Stimulated activated CD8-positive, alpha-beta memory T cell treated with anti-CD3 and anti-CD28 coated beads, Interleukin-7, amount 100 ng/mL, for 4 hours (primary cell): ENCODE measurements at places on chromosomes 13 and 19.

DNA sequence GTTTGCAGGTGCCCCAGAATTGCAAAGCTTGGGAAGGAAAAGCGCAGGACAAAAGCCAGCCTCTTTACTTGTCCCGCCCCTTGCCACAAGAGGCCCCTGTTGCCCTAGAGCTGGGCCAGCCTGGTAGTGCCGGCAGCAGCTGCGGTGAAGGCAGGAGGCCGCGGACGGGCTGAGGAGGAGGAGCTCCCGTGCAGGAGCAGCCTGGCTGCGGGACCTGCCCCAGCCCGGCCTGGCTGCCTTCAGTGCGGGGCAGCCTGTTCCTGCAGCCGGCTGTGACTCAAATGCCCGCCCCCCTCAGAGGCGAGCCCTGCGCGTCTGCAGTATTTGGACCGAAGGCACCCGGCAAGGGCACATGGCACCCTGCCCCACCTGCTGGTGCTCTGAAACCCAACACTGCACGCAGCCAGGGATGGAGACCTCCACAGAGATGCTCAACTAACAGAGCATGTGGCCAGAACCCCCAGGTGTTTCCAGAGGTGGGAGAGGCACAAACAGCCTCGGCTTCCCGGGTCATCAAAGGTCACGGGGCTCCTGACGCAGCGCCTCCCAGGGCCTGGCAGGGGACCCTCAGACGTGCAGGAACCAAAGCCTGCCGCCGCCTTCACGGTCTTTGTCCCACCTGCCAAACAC lies 29.7 kb downstream of the NAXD start:
- DNase-seq = peak; percentile 15

GRCh38 chr13:32007494-32007893 lies 24.1 kb upstream of the FRY start:
- no peak for DNase-seq

- no peak for DNase-seq
Observed at GRCh38 chr19:46404055-46404752, 9.2 kb downstream of the CCDC8 start.

DNA sequence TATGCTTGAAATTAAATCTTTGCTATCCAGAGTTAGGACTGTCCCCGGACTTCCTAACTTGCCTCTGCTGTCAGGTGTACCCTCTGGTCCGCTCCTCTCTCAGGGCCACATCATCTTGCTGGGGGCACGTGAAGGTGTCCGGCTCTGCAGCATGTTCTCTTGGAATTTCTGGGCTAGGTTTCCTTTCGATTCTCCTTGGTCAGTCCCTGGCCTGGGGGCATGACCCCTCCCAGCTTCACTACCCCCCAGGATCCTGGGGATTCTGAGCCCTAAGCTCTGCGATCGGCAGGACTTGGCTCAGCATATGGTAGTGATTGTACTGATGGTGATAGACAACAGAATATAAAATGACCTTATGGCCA lies 5.1 kb upstream of the GPI start:
- no peak for DNase-seq

- no peak for DNase-seq
Observed at GRCh38 chr19:10271543-10272086, 695 bp downstream of the ICAM1 start.

DNA sequence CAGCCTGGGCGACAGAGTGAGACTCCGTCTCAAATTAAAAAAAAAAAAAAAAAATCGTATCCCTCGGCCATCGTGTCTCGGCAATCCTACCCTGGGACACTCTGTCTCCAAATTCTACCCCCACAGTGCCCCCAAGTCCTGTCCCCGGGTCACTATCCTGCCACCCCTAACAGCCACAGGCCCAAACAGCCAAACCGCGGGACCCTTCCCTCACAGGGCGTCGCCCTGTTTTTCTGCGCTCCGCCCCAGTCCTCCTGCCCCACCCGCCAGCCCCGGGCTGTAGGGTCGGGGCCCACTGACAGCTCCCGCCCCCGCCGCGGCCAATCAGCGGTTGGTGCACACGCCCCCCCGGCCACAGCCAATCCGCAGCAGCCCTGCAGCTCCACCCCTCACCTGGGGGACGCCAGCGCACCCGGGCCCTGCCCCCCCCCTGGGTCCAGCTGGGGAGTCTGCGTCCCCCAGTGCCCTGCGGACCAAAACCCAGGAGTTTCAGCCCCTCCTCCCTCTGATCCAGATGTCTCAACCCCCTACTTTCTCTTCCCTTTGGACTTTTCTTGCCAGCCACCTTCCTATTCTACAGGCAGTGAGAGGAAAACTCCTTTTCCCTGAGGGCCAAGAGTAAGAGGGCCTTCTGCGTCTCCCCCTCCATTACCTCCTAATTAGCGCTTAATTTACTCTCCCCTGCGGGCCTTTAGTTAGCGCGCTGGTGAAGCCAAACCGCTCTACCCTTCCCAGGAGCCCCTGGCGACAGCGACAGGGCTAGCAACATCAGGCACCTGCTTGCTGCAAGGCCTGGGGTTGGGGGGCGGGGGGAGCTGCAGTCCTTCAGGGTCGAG lies 1.5 kb upstream of the BCAT2 start:
- DNase-seq = peak; percentile 12

GRCh38 chr13:106432636-106433035 lies 102.8 kb downstream of the EFNB2 start:
- no peak for DNase-seq
